ENCODE measurements at places on chromosomes 6 and 20. TPM values are rescaled to one million over a fixed set of nuclear protein-coding genes. Genes with fewer than 3 reads are reported as not detected.

Gene DNMT3B
- total RNA-seq, result 7.4 TPM

Gene UST
- 27.1 TPM for total RNA-seq

Gene TUBB1
- total RNA-seq, result not detected

Gene OPRM1
- total RNA-seq, result not detected

Gene AK9
- total RNA-seq, result 6.4 TPM

Gene PRDM13
- total RNA-seq, result under 0.01 TPM
